ENCODE measurements at places on chromosomes 7 and 10. TPM values are rescaled to one million over a fixed set of nuclear protein-coding genes. Genes with fewer than 3 reads are reported as not detected.

DNA sequence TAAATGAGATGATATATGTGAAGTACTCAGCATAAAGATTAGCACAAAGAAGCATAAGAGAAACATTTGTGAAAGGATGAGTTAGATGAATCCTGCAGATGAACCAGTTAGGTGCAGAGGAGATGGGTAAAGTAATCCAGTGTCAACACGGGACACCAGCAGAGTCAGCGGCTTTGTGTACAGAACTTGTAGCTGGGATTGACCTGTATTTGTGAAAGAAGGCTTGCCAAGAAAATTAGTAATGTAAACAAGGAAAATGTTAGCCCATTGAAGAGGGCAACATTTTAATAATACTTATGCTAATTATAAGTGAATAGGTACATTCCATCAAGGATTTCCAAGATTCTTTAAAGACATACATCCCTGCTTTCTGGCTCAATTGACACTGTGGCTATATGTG is 255.7 kb downstream of the PTEN start:
- no peak for DNase-seq
- H3K27me3 ChIP-seq, result no peaks in the 10 kb centered on the region
- no peak overlapping the region for H3K27ac ChIP-seq
- no peak overlapping the region for H3K4me3 ChIP-seq
- no peaks in the 10 kb centered on the region for H3K36me3 ChIP-seq
- H3K4me1 ChIP-seq, result peaks cover 9% of the 10 kb centered on the region

GRCh38 chr7:83579740-83580139 is 69.2 kb downstream of the SEMA3E start:
- no peak overlapping the region for H3K4me3 ChIP-seq
- no peaks in the 10 kb centered on the region for H3K36me3 ChIP-seq
- no peak overlapping the region for H3K27ac ChIP-seq
- no peak for DNase-seq

DNA sequence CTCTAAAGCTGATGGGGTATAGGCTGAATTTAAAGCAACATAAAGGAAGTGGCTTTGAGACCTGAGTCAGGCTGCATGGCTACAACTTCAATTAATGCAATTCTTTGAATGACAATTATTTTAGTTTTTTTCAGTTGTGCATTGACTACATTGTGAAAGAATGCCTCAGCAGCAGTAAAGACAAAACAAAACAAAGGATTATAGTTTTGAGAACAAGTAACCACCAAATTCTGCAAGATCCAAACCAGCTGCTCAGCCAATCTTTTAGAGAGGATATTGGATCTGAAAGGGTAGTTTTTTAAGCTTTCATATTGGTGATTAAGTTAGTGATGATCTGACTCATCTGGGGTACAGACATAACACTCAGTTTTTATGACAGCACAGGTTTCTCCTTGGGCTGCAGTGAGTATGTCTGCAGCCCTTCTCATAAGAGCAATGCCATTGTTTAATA is 40.6 kb upstream of the ABCA13 start:
- H3K27ac ChIP-seq, result no peak overlapping the region
- no peaks in the 10 kb centered on the region for H3K4me1 ChIP-seq
- no peak overlapping the region for H3K4me3 ChIP-seq
- no peak for DNase-seq
- H3K36me3 ChIP-seq, result no peaks in the 10 kb centered on the region

GRCh38 chr7:83976302-83976701 is 218.3 kb downstream of the SEMA3A start:
- peaks cover 2% of the 10 kb centered on the region for H3K36me3 ChIP-seq
- DNase-seq, result peak; percentile 74
- no peak overlapping the region for H3K27ac ChIP-seq
- H3K27me3 ChIP-seq, result no peaks in the 10 kb centered on the region

GRCh38 chr10:113357681-113358300 is 195.1 kb upstream of the HABP2 start:
- no peak overlapping the region for H3K27ac ChIP-seq
- no peaks in the 10 kb centered on the region for H3K36me3 ChIP-seq
- peaks cover 10% of the 10 kb centered on the region for H3K4me1 ChIP-seq
- no peaks in the 10 kb centered on the region for H3K27me3 ChIP-seq

ZNF467 gene
- 11.2 TPM for polyA plus RNA-seq

IDI2 gene
- polyA plus RNA-seq, result 0.05 TPM

SKIDA1 gene
- polyA plus RNA-seq, result 0.10 TPM

CALHM1 gene
- polyA plus RNA-seq, result not detected

CPVL gene
- polyA plus RNA-seq, result 17.1 TPM

HMX3 gene
- not detected for polyA plus RNA-seq

DKK1 gene
- 7.0 TPM for polyA plus RNA-seq

ACTR3C gene
- polyA plus RNA-seq, result 6.8 TPM
